ENCODE measurements at places on chromosomes 5 and 9.

- no peak for DNase-seq
Measured at GRCh38 chr5:69032009-69032408, 61.8 kb upstream of the SLC30A5 start.

DNA sequence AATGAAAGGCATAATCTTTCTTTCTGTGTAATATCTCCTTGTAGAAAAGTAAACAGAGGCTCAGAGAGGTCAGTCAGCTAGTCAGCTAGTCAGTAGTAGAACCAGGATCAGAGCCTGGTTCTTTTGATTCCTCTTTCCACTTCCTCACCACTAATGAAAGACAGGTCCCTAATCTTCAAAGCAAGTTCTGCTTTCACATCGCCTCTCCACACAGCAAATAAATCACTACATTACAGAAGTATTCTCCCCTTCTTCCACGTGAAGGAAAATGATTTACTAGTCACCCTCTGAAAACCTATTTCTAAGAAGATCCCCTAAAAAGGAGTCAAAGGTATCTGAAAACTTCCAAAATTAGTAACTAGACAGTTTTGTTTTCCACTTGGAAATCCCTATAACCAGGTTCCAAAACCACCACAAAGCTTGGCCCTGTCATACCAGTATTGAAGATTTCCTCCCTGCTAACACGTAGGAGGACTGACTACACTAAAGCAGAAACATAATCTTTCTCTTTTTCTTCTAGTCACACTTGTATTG lies 140.5 kb upstream of the TARS1 start:
- DNase-seq = no peak

DNA sequence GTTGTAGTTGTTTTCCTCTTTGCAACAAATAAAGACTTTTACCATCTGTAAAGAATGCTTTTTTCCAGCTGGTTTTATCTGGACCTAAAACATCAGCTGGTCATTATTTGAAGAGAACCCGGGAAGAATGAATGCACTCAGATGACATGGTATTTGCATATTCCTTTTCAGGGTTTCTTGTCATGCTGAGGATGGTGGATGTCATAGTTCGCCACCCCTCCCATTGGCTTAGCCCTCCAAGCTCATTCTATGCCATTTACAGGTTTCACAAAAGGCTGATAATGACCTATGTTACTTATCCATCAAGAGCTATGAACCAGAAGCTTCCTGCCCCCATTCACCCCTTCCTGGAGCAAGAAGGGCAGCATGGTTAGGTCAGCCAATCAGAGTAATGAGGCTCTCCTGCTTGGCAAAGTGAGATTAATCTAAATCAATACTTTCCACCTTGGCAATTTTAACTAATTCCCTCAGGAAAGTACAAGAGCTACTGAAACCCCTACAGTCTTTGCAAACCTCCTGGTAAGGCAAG lies 440.5 kb upstream of the TLE4 start:
- DNase-seq = no peak

DNA sequence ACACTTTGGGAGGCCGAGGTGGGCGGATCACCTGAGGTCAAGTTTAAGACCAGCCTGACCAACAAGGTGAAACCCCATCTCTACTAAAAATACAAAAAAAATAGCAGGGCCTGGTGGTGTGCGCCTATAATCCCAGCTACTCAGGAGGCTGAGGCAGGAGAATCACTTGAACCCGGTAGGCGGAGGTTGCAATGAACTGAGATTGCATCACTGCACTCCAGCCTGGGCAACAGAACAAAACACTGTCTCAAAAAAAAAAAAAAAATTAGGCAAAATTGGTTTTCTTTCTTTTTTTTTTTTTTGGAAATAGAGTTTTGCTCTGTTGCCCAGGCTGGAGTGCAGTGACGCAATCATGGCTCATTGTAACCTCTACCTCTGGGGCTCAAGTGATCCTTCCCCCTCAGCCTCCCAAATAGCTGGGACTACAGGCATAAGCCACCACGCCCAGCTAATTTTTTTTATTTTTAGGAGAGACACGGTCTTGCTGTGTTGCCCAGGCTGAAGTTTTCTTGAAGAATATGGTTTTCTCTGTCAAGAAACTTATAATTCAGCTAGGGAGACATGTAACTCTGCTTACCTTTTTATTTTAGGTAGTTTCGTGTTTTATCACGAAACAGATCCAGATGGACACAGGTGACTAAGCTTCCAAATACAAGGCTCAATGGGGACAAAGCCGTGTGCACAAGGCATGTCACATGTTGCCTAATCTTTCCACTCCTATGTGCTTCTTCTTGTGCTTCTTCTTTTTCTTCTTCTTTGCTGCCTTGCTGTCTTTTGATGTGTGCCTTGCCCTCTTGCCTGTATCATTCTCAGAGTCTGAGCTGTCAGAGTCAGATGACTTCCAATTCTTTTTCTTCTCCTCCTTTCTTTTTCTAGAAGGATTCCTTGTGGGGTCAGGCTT lies 14.3 kb downstream of the TTC1 start:
- DNase-seq = no peak

- DNase-seq = no peak
Measured at GRCh38 chr9:121824651-121825030, 173.2 kb downstream of the DAB2IP start.

- DNase-seq = no peak
Measured at GRCh38 chr5:171614971-171615653, 170.5 kb upstream of the SMIM23 start.

- no peak for DNase-seq
Measured at GRCh38 chr9:87796196-87796595, 70.3 kb downstream of the CTSL start.

GRCh38 chr9:136962701-136963248 lies 10.7 kb downstream of the LCN12 start:
- DNase-seq = no peak

DNA sequence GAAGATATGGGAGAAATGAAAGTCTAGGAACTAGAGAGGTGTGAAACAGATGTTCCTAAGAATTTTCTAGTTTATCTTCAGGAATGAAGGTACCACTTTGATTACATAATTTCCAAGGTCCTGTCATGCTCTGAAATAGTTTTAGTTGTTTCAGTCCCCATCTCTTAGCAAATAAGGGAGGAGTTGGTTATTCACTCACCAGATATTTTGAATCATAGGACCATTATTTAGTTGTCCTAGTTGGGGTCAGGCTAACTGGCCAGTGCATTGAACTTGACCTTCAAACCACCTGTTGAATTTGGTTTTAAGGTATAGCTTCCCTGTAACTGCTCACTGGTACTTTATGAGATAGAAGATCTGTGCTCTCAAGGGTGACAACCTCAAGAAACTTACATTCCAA lies 53.9 kb upstream of the TNFAIP8 start:
- no peak for DNase-seq

- no peak for DNase-seq
Measured at GRCh38 chr9:33320230-33320567, 29.9 kb downstream of the NFX1 start.

DNA sequence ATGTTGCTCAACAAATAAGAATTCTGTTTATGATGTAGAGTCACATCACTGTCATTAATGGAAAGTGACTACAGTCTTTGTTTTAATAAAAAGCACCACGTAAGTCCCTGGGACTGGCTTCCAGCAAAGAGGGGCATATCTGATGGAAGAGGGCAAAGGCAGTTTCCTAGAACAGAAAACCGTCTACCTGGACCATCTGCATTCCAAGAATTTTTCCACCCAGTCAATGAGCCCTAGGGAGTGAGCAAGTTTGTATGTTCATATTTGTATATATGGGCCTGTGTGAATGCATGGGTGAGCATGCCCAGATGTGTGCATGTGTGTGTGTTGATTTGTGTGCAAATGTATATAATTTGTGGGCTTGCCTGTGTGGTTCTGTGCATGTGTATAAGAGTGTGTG lies 156.8 kb upstream of the SEMA6A start:
- DNase-seq = no peak

DNA sequence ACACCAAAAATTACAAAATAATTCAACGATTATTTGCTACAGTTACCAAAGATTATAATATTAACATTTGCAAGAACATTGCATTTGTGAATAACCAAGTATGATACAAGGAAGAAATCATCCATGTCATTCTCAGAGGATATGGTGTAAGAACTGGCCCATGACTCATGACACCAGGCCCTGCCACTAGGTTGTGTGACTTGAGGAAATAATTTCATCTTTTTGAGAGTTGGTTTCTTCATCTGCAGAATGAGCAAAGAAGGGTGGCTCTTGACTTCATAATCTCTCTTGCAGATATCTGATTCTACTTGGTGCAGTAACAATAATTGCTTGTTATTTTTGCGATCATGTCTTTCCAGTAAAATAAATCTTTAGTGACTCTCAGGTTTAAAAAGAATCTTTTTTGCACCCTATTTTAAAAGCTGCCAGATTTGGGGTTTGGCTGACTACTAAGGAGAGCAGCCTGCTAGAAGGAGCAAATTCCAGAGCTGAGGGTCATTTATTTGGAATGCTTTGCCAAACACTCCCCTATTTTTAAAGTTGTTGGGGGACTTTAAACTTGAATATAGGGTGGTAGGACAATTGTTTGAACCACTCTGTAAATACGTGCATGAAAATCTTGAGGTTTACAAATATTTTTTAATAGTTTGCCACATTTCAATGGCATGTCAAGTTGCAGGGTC lies 23.5 kb downstream of the ITGA1 start:
- DNase-seq = no peak

DNA sequence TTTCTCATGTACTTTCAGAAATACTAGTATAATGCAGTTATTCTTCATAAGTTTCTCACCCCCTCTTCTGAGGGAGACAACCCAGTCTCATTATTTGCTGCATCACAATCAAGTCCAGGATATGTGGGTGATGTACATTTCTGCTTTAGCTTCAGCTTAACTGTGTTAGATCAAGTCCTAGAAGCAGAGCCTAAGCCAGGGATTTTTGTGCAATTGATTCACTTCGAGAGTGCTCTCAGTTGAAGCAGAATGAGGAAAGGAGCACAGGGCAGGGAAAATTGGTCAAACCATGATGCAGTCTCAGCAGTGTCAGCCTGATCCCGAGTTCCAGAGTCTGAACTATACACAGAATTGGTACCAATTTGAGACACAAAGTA lies 15.1 kb downstream of the HNRNPK start:
- no peak for DNase-seq

DNA sequence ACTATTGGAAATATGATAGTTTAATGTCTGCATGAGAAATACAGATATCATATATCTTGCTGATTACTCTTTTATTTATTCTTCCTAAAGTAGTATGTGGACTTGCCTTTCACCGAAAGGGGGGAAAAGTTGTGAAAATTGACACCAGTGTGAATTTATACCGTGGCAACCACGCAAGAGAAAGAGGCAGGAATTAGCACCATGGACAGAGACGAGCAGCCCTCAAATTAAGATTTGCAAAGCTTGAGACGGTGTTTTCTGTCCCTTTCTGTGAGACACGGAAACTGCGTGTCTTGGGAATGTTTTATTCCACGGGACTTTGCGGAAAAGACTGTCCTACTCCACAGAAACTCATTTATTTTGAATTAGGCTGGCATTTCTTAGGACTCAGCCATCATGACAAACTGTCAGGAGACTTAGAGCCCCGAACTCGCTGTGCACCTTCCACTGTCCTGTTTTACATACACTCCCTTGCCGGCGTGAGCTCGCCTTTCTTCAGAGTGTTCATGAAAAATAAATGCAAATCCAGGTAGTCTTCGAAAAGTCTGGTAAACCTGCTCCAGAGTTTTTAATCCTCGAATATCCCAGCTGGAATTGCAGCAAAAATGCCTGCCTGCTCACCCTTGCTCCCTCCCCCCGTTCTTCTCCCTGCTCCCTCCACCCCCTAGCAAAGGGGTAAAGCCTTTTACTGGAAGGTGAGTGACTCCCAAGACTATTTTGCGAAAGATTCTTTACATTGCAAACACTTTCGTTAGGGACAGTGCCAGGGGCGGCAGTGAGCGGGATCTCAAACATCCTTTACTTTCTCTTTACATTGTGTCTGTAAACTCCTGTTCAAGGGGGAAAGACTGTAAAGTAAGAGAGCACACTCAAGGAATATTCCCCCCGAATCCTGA lies 3.8 kb upstream of the ELAVL2 start:
- DNase-seq = no peak

DNA sequence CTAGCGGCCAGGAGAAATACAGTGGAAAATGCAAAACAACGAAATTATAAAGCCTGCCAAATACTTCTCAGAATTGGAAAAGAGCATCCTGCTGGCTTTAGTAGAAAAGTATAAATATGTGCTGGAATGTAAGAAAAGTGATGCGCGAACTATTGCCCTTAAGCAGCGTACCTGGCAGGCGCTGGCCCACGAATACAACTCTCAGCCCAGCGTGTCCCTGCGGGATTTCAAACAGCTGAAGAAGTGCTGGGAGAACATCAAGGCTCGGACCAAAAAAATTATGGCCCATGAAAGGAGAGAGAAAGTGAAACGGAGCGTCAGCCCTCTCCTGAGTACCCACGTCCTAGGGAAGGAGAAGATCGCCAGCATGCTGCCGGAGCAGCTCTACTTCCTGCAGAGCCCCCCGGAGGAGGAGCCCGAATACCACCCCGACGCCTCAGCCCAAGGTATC lies 15.0 kb downstream of the MSANTD3 start:
- DNase-seq = no peak

DNA sequence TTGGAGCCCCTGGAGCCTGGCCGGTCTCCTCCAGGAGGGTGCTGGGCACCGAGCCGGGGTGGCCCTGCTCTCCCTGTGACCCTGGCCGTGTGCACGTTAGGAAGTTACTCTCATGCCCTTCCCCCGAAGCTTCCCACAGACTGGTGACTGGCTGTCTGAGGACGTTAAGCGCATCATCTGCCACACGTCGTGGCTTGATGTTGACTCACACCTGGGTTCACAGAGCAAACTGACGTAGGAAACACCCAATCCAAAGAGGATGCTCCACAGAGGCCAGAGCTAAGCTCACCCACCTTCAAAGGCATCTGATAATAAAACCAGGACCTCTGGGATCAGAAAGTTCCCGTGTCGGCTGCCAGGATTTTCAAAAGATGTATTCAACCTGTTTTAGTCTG lies 152.9 kb upstream of the PHYKPL start:
- no peak for DNase-seq

GRCh38 chr9:31736581-31737179 lies 647.8 kb upstream of the ACO1 start:
- DNase-seq = no peak

DNA sequence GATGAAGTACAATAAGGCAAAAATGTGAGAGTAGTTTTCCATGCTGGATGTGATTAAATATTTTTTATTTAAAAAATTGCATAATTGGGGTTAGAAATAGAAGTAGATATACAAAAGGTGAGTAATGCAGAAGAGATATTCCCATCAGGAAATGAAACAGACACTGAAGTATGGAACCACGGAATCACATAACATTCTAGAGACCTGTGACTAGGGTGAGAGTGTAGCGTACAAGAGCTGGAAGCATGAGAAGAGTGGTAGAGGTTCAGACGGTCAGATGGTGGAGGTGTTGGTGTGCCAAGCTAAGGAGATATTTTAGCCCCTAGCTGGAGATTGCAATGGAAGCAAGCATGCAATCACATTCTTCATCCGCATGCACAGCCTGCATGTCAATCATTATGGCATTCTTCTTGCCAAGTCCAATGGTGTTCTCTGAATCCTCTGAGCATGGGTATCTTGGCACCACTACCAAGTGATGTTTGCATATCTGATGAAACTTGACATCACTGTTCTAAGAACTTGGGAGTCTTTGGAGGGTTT lies 587.8 kb downstream of the PSAT1 start:
- DNase-seq = no peak

All from T-helper 9 cell (primary cell).